ENCODE measurements at places on chromosomes 5 and 9. TPM values are rescaled to one million over a fixed set of nuclear protein-coding genes. Genes with fewer than 3 reads are reported as not detected.

DNA sequence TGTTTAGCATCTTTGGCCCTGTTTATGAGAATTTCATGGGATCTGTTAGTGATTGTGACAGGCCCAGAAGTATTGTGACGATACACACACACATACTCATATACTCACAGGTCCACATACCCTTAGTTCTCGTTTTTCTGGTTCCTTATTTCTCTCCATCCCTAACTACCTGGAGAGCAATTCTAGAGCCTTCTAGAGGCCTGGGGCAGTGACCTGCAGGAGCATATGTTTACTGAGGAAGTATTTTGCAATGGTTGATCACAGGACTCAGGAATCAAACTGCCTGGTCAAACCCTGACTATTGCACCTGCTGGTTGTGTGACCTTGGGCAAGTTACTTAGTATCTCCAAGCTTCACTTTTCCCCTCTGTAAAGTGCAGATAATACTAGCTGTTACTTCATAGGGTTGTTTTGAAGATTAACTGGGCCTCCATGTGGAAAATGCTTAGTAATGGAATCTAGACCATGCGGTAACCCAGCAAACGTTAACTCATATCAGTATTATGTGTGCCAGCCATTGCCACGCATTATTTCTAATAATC, 8.7 kb downstream of the PAPPA start:
- peaks cover 49% of the 10 kb centered on the region for H3K36me3 ChIP-seq
- no peak overlapping the region for H3K4me3 ChIP-seq
- DNase-seq = no peak
- H3K27ac ChIP-seq = no peak overlapping the region
- H3K27me3 ChIP-seq = no peaks in the 10 kb centered on the region
- H3K4me1 ChIP-seq = peaks cover 18% of the 10 kb centered on the region

- H3K4me1 ChIP-seq = peaks cover 16% of the 10 kb centered on the region
- DNase-seq = peak; percentile 59
- H3K4me3 ChIP-seq = no peak overlapping the region
- H3K36me3 ChIP-seq = no peaks in the 10 kb centered on the region
Observed at GRCh38 chr5:159759791-159760290, 156.4 kb upstream of the ADRA1B start.

PLAC8L1 gene
- total RNA-seq = not detected

NEUROG1 gene
- total RNA-seq = not detected

GRCh38 chr5:140545606-140546005, 1.9 kb upstream of the EIF4EBP3 start:
- DNase-seq = no peak
- no peak overlapping the region for H3K4me3 ChIP-seq
- no peaks in the 10 kb centered on the region for H3K27me3 ChIP-seq
- H3K4me1 ChIP-seq = peaks cover 14% of the 10 kb centered on the region
- H3K27ac ChIP-seq = no peak overlapping the region

GRCh38 chr9:124664143-124664542, 107.0 kb downstream of the NR6A1 start:
- H3K27ac ChIP-seq = no peak overlapping the region
- no peaks in the 10 kb centered on the region for H3K36me3 ChIP-seq
- H3K4me1 ChIP-seq = peaks cover 10% of the 10 kb centered on the region
- H3K27me3 ChIP-seq = no peaks in the 10 kb centered on the region
- DNase-seq = no peak

DNA sequence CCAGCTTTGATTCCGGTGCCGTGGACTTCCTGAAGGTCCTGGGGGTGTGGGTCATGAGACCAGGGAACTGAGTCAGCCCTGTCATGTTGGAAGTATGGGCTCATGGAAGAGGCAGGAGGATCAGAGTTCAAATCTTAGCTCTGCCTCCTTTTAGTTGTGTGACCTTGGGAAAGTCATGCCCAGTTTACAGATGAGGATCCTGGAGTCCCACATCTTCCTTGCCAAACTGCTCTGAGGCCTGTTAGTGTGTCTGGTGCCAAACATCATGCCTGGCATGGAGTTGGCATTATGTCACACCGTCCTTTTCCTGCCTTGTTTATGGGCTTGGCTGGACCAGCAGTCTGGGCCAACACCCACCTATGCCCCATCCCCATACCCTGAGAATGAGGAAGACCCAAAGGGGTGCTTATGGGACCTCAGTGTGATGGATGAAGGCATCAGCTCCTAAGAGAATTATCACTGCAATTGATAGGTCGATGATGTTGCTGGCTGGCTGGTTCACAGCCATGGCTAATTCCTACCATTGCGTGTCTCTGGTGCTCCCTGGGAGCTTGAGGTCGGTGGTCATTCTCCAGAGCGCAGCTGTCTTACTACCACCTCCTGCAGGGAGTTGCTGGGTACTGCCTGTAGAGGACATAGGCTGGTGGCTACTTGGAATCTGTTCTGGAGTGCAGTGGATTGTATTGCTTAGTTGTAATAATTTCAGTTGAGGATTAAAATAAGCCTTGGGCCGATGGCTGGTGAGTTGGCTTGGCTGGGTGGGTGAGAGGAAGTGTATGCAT, 140.5 kb upstream of the PITX1 start:
- H3K27me3 ChIP-seq = peaks cover 14% of the 10 kb centered on the region
- peak; percentile 24 for DNase-seq
- no peak overlapping the region for H3K4me3 ChIP-seq
- no peaks in the 10 kb centered on the region for H3K4me1 ChIP-seq

- H3K27ac ChIP-seq = no peak overlapping the region
- H3K36me3 ChIP-seq = peaks cover 5% of the 10 kb centered on the region
- H3K4me1 ChIP-seq = no peaks in the 10 kb centered on the region
- peaks cover 2% of the 10 kb centered on the region for H3K27me3 ChIP-seq
- no peak for DNase-seq
Observed at GRCh38 chr9:137034039-137034708, 2.3 kb upstream of the FUT7 start.

ANKRD33B gene
- 2.5 TPM for total RNA-seq

KLHL3 gene
- 4.1 TPM for total RNA-seq

DNA sequence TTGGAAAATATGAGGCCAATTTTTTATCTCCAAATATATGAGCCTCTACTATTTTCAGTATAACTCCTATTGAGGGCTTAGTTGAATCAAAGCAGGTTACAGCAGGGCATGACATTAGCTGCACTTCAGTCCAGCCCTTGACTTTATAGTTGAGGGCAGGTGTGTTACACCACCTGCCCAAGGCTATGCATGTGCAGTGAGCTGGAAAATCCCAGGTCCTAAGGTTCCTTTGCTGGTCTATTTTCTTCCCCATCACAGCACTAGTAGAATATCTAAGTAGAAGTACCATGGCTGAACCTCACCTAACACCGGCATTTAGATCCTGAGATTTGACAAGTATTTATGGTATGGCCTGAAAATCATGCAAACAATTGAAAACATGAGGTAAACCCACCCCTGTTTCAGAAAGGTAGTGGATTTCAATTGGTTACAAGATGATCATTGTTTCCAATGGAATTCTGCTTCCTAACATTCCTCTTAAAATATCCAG, 201.1 kb downstream of the SEMA5A start:
- H3K4me3 ChIP-seq = no peak overlapping the region
- H3K4me1 ChIP-seq = peaks cover 19% of the 10 kb centered on the region
- no peaks in the 10 kb centered on the region for H3K36me3 ChIP-seq
- H3K27me3 ChIP-seq = no peaks in the 10 kb centered on the region
- DNase-seq = no peak

ARID3C gene
- total RNA-seq = not detected

AGXT2 gene
- total RNA-seq = not detected

- H3K27me3 ChIP-seq = no peaks in the 10 kb centered on the region
- 0 out of 2 replicates have a peak, but pooled peaks cover 1% of the 10 kb centered on the region for H3K4me1 ChIP-seq
- DNase-seq = no peak
- peak overlapping the region; percentile 69 for H3K4me3 ChIP-seq
- H3K27ac ChIP-seq = peak overlapping the region; percentile 38
Observed at GRCh38 chr9:112378328-112379176, 1.4 kb upstream of the HSDL2 start.

- H3K4me3 ChIP-seq = no peak overlapping the region
- no peaks in the 10 kb centered on the region for H3K4me1 ChIP-seq
- H3K36me3 ChIP-seq = no peaks in the 10 kb centered on the region
- no peaks in the 10 kb centered on the region for H3K27me3 ChIP-seq
- H3K27ac ChIP-seq = no peak overlapping the region
- no peak for DNase-seq
Observed at GRCh38 chr5:89308606-89309040, 425.6 kb upstream of the MEF2C start.

DNA sequence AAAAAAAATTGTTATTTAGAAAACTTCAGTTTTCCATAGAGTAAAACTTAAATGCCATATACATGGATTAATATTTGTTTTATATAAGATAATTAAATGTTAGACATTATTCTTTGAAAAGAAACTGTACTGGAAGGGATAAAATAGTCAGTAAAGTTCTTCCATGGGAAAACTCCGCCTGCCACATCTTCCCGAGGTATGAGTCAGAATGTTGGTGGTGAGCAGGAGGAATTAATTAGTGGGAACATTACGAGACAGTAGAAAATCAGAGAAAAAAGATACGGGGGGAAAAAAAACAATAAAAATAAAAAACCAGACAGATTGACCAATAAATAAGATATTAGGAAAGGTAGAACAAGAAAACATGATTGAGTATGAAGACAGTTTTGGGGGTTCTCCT, 930.3 kb upstream of the C9orf72 start:
- H3K36me3 ChIP-seq = no peaks in the 10 kb centered on the region
- no peak for DNase-seq
- H3K27ac ChIP-seq = no peak overlapping the region
- H3K4me1 ChIP-seq = no peaks in the 10 kb centered on the region

DNA sequence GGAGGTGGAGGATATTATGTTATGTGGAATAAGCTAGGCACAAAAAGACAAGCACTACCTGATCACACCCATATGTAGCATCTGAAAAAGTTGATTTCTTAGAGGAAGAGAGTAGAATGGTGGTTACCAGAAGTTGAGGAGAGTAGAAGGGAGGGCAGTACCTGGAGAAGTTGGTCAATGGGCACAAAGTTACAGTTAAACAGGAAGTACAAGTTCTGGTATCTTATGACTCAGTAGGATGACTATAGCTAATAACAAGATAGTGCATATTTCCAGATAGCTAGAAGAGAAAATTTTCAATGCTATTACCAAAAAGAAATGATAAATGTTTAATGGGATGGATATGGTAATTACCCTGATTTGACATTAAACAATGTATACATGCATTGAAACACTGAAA, 686.7 kb downstream of the ISL1 start:
- no peaks in the 10 kb centered on the region for H3K36me3 ChIP-seq
- DNase-seq = no peak
- H3K27me3 ChIP-seq = no peaks in the 10 kb centered on the region
- no peak overlapping the region for H3K4me3 ChIP-seq
- H3K4me1 ChIP-seq = no peaks in the 10 kb centered on the region

GRCh38 chr9:104232781-104233341, 138.8 kb downstream of the SMC2 start:
- no peaks in the 10 kb centered on the region for H3K4me1 ChIP-seq
- no peaks in the 10 kb centered on the region for H3K27me3 ChIP-seq
- no peak overlapping the region for H3K4me3 ChIP-seq
- no peak for DNase-seq
- H3K27ac ChIP-seq = no peak overlapping the region

GRCh38 chr9:129136446-129137035, 25.3 kb downstream of the PTPA start:
- H3K36me3 ChIP-seq = peaks cover 21% of the 10 kb centered on the region
- H3K27me3 ChIP-seq = no peaks in the 10 kb centered on the region
- H3K4me1 ChIP-seq = peaks cover 26% of the 10 kb centered on the region
- H3K27ac ChIP-seq = no peak overlapping the region

GRCh38 chr5:137498301-137498735, 808 bp downstream of the SPOCK1 start:
- no peaks in the 10 kb centered on the region for H3K4me1 ChIP-seq
- peaks cover 15% of the 10 kb centered on the region for H3K27me3 ChIP-seq
- H3K36me3 ChIP-seq = no peaks in the 10 kb centered on the region
- no peak for DNase-seq
- H3K4me3 ChIP-seq = peak overlapping the region; percentile 52

DNA sequence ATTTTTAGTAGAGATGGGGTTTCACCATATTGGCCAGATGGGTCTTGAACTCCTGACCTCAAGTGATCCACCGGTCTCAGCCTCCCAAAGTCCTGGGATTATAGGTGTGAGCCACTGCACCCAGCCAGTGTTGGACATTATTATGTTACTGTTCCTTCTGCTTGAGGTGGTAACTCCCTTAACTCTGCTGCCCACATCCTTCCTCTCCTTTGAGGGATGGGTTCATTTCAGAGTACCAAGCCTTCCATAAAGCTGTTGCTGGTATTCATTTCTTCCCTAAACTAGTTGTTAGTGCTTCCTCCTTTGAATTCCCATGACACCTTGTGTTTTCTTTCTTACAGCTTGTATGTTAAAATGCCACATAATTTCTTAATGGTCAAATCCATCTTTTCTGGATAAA, 54.0 kb downstream of the CTNNA1 start:
- H3K27ac ChIP-seq = no peak overlapping the region
- peaks cover 5% of the 10 kb centered on the region for H3K4me1 ChIP-seq
- no peaks in the 10 kb centered on the region for H3K27me3 ChIP-seq
- H3K4me3 ChIP-seq = no peak overlapping the region
- peaks cover 10% of the 10 kb centered on the region for H3K36me3 ChIP-seq

SPAG8 gene
- 0.72 TPM for total RNA-seq

- H3K27ac ChIP-seq = no peak overlapping the region
- DNase-seq = no peak
- H3K4me1 ChIP-seq = peaks cover 4% of the 10 kb centered on the region
Observed at GRCh38 chr5:58239045-58239444, 220.8 kb downstream of the PLK2 start.

- H3K36me3 ChIP-seq = no peaks in the 10 kb centered on the region
- DNase-seq = no peak
- no peak overlapping the region for H3K4me3 ChIP-seq
- H3K4me1 ChIP-seq = peaks cover 3% of the 10 kb centered on the region
- no peak overlapping the region for H3K27ac ChIP-seq
- H3K27me3 ChIP-seq = peaks cover 11% of the 10 kb centered on the region
Observed at GRCh38 chr9:114546851-114547250, 40.7 kb upstream of the ATP6V1G1 start.

COL15A1 gene
- total RNA-seq = 1.9 TPM

GRCh38 chr9:33157960-33158842, 8.9 kb downstream of the B4GALT1 start:
- DNase-seq = no peak
- H3K36me3 ChIP-seq = no peaks in the 10 kb centered on the region
- H3K4me1 ChIP-seq = peaks cover 48% of the 10 kb centered on the region
- H3K27me3 ChIP-seq = no peaks in the 10 kb centered on the region
- H3K27ac ChIP-seq = peak overlapping the region; percentile 42
- no peak overlapping the region for H3K4me3 ChIP-seq

CCNO gene
- total RNA-seq = not detected

DNA sequence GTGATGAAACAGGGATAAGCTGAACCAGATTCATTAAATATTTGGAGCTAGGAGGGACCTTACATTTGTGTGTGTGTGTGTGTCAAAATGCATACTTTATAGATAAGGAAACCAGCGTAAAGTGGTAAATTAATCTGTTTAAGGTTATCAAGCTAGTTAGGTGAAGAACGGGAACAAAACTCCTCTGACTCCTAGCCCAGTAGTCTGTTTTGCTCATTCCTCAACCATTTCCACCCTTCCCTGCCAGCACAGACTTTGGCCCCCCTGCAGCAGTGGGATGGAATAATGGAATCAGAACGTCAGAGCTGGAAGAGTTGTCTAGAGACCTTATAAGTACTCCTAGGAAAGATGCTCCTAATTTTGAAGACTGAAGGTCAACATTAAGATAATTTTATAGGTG, 6.5 kb downstream of the AGXT2 start:
- H3K4me3 ChIP-seq = no peak overlapping the region
- H3K36me3 ChIP-seq = no peaks in the 10 kb centered on the region
- no peak overlapping the region for H3K27ac ChIP-seq

- H3K27me3 ChIP-seq = no peaks in the 10 kb centered on the region
- H3K36me3 ChIP-seq = no peaks in the 10 kb centered on the region
- no peaks in the 10 kb centered on the region for H3K4me1 ChIP-seq
- no peak overlapping the region for H3K27ac ChIP-seq
Observed at GRCh38 chr5:109652096-109652495, 37.6 kb upstream of the MAN2A1 start.

C9orf85 gene
- 4.3 TPM for total RNA-seq
